Psoas muscle (tissue), 8 donors: ENCODE measurements at places on chromosomes 1 and 21.
A peak's percentile ranks its signal among the peaks of the same experiment; 100 is the strongest.

GRCh38 chr1:11207898-11208611 lies 18.9 kb downstream of the ANGPTL7 start:
- DNase-seq, result peak; percentile 41

DNA sequence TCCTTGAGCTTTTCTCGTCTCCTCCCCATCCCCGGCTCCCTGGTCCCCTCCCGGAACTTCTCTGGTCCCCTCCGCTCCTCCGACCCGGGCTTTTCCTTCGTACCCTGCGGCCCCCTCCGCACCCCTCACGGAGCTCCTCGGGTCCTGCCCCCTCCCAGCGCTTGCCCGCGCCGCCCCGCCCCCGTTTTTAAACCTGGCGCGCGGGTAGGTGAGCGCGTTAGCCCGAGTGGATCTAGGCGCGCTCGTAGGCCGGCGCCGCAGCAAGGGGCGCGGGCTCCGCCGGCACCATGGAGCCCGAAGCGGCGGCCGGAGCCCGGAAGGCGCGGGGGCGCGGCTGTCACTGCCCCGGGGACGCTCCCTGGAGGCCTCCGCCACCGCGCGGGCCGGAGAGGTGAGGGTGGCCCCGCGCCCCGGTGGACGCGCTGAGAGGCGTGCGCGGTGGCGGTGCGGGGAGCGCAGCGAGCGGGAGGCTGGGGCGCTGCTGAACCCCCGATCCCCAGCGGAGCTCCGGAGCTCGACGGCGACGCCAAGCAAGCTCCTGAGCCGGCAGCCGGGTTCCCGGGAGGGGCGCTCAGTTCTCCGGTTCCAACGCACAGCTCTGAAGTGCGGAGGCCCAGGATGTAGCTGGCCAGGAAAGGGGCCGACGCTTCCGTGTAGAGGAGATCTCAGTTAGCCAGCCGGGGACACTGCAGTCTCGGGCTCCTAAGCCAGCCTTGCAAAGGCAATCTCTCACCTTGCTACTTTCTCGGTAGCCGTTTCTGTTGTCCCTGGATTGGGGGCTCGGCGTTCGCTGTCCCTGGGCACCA lies at the start of gene RIPPLY3:
Gene RIPPLY3, plus strand, starts transcription at position 217 of the 806 bp plus-strand sequence. Its CDS starts 71 bp downstream, at position 288.
- DNase-seq, result no peak

DNA sequence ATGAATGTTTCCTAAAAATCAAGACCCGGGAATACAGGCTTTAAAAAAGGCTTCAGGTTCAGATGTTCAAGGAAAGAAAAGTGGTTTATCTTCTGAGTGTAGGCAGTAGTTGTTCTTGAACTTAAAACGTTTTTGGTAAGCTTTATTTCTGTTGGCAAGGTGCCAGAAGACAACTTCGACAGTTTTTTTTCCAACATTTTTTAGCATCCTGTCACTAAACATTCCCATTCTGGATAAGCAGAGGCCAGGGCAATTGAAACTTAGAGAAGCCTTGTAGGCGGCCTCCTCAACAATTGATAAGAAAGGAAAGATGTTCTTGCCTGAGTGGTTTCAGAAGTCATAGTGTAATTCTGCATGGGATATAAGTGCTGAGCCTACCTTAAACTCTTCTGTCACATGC lies 66.7 kb downstream of the PATJ start:
- no peak for DNase-seq

GRCh38 chr1:145996433-145997015 lies at the start of gene TXNIP:
TSS of gene TXNIP (minus strand) at chr1:145996579. CDS start at chr1:145996266, 313 bp downstream.
- peak; percentile 99 for DNase-seq

DNA sequence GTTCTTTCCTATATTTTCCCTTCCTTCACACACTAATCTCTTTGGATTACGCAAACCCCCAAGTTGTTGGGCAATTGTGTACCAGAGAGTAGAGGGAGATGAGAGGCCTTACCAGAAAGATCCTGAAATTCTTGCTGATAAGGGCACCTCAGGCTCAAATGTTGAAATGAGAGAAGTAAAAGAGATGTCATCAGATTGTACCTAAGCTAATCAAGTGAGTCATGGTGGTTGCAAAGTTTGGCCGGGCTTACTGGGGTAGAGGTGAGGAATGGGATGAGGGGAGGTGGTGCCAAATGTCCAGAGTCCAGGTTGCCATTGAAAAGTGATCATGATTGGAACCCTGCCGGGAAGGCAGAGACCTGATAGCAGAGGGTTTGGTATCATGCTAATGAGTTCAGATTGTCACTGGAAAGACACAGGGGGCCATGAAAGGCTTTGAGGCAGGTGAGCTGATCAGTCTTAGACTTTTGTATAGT lies 43.1 kb downstream of the OPTC start:
- DNase-seq, result no peak

DNA sequence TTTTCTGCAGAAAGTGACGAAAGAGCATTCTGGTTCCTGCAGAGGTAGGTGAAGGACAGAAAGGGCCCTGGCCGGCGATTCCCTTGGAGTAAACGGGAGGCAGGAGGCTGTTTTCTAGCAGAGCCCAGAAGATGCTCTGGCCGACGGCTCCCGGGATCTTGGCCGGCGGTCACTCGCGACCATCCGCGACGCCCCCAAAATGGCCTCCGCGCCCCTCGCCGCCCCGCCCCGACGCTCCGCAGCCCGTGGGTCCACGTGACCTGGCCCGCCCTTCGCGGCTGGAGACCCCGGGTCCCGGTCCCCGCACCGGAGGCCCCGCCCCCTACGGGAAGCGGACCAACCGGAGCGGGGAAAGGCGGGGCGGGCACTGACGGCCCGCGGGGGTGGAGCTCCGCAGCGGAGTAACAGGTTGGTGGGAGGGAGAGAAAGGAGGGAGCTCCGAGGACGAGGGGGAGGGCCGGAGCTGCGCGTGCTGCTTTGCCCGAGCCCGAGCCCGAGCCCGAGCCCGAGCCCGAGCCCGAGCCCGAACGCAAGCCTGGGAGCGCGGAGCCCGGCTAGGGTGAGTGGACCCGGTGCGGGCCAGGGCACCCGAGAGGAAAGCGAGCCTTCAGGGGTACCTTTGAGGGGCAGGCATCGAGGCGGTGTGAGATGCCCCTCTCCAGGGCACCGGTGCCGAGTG lies at the start of gene CGN:
Gene CGN, plus strand, starts transcription at position 431 of the 679 bp plus-strand sequence. CDS start 7,133 bp downstream, outside the sequence.
- peak; percentile 85 for DNase-seq

DNA sequence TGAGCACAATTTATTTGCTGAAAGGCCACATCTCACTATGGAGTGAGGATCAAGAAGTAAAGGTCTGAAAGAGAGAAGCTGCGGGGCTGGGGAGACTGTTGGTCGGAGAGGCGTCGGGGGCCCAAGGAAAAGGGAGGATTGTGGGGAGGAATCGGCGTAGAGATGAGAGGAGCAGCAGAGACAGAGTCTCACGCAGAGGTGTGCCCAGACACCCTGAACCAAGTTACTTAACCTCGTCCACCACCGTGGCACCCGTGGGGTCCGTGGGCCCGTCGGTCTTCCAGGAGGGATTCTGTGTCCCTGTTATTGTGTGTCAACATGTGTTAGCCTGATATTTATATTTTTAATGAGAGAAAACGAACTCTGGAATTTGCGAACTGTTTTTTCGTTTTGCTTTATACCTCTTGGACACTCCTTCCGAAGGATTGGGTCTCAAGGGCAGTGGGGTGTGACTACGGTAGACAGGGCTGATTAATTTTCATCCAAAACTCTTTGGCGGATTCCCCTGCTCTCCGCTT lies 3.8 kb upstream of the NBPF1 start:
- DNase-seq, result no peak

- no peak for DNase-seq
Observed at GRCh38 chr1:209723756-209724693, 19.4 kb downstream of the HSD11B1 start.

DNA sequence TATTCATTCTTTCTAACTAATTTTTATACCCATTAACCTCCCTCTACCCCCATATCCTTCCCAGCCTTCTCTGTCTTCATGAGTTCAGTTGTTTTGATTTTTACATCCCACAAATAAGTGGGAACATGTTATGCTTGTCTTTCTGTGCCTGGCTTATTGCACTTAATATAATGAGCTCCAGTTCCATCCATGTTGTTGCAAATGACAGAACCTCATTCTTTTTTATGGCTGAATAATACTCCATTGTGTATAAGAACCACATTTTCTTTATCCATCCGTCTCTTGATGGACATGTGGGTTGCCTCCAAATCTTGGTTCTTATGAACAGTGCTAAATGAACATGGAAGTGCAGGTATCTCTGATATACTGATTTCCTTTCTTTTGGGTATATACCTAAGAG lies 21.5 kb downstream of the AGPAT3 start:
- DNase-seq, result no peak

DNA sequence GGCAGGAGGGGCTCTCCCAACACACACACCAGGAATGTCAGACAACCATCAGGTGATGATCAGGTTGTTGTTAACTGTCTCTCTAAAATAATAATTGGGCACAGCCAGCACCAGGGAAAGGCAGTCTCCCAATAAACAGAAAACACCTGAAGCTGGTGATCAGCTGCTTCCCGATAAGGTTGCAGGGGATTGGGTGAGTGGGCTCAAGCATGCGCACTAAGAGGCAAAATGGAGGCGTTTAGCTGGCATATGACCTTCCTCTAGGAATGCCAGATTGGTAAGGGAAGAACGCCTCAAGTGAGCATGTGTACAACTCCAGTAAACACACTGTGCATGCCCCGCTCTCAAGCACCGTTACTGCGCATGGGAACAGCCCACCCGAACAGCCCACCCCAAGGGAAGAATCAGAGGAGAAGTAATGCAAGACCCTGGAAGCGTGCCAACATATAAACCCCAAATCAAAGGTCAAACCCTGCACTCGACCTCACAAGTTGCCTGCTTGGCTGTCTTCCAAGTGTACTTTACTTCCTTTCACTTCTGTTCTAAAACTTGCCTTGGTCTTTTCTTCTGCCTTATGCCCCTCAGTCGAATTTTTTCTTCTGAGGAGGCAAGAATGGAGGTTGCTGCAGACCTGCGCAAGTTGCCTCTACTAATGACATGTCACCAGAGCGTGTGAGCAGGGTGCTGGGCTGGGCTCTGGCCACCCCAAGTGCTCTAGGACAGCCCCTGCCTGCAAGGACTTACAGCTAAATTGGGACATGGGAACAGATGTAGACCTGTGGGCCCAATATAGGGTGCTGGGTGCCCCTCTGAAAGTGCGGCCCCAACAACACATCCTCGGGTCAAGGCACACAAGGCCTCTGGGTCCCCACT lies 200.8 kb downstream of the RHOU start:
- DNase-seq, result no peak

GRCh38 chr1:171988243-171988885 lies 147.1 kb downstream of the DNM3 start:
- DNase-seq, result no peak

- no peak for DNase-seq
Observed at GRCh38 chr1:228295201-228295600, 87.4 kb downstream of the OBSCN start.

DNA sequence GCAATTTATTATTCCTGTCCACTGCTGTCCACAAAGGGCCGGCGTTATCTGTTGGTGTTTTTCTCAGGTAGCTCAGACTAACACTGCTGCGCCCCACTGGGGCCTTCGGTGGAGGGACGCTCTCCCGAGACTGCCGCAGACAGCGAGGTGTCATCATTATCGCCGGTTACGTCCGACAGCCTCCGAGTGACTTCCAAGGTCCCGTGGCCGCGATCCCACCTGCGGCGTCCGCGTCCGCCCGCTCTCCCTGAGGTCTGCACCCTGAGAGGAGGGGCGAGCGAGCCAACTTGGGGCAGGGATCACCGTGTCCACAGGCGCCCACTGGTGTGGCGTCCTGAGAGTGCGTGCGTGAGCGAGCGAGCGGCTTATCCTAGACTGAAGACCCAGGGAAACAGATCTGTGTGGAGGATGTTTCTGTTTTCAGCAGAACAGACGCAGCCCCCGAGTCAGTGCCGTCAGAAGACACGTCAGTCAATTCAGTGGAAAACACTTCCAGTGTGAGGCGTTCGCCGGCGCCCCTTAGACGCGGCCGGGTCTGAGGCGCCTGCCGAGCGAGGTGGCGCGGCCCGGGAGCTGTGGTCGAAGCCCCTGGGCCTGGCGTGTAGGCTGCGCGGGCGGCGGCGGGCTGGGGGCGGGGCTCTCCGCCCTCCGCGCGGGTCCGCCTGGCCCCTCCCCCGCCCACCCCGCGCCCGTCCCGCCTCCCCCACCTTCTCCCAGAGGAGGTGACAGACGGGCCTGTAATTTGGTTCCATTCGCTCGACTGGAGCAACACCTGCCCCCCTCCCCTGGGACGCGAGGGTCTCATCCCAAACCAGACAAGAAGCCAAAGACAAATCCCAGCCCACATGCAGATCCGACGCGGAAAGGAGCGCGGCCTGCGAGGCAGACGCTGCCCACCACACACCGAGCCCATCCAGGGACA lies 12.6 kb downstream of the NHLH2 start:
- peak; percentile 24 for DNase-seq

DNA sequence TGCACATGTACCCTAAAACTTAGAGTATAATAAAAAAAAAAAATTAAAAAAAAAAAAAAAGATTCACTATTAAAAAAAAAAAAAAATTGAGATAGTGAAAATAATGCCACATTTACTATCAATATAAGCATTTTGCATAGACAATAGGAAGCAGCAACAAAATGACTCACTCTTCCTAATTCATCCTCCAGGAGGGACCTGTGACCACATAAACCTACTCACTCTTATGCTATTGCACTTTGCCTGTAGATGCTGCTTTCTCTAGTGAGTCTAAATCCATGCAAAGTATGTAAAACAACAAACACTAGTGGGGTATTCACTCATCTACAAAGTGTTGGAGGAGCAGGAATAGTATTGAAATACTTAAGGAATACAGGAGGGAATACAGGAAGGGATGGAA lies 2.9 kb downstream of the OR10J5 start:
- no peak for DNase-seq

GRCh38 chr1:30700528-30701257 lies 22.7 kb downstream of the MATN1 start:
- peak; percentile 81 for DNase-seq

DNA sequence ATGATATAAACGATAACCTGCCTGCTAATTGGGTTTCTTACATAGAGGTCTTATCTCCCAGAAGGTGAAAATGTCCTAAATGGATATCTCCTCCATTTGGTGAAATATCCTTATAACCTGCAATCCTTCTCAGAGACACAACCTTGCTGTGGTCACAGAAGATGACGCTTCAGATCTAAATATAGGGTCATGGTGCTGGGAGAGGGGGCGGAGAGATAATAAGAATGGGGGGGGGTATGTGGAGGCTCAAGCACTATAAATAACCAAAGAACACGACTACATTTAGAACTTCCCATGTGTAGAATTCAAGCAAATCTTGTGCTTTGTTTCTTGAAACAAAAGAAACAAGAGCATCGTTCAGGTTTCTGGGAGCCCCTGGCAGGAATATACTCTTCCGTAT lies 260.6 kb upstream of the ESRRG start:
- no peak for DNase-seq

GRCh38 chr1:52996653-52997052 lies 65.4 kb upstream of the PODN start:
- no peak for DNase-seq

DNA sequence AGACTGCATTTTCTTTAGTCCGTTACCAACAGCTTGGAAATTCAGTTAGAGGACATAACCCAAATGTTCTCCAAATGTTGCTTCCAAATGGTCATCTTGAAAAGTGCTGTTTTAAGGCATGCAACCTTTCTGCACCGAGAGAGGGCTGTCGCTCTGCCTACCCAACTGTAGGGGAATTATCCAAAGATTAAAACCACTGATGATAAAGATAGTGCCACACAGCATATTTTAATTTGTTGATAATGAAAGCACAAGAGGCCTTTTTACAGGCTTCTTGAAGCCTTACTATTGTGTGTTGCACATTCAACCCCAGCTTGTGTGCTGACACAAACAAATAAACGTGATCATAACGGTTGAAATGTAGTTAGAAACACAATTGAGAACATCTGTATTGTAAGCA lies 121.5 kb downstream of the LMO4 start:
- no peak for DNase-seq
